Globus pallidus (tissue), 1 donor: ENCODE measurements at places on chromosomes 5 and 9.

GRCh38 chr5:175133185-175133584, 310.8 kb downstream of the DRD1 start:
- no peak for DNase-seq

GRCh38 chr5:1216918-1217295, 8.3 kb upstream of the SLC6A18 start:
- no peak for DNase-seq

DNA sequence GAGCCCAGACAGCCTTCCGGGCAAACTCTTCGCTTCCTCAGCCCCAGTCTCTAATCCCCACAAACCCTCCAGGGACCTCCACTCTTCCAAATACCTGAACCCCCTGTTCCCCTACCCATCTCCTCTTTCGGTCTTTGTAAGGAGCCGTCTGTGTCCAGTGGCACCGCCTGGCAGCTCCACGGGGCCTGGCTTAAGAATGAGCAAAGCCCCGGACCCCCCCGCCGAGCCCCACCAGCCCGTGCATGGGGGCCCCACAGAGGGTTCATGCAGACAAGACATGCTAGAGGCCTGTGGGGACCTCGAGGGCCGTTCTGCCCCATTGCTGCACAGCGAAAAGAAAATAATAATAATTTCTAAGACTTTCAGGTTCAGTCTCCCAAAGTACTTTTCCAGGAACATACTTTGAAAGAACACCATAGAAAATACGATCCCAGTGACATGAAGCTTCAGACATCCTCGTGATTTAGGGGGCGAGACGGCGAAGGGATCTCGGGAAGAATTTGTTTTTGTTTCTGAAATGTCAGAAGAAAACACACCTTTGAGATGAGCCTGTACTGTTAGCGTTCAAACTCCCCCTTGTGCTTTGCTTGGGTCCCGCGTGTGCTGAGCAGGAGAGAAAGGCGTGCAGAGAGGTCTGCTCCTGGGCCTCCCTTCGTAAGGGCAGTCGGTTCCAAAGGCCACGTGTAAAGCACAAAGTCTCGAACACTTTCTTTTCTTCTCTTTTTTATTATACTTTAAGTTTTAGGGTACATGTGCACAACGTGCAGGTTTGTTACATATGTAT, 49.2 kb downstream of the IRX2 start:
- DNase-seq, result no peak

DNA sequence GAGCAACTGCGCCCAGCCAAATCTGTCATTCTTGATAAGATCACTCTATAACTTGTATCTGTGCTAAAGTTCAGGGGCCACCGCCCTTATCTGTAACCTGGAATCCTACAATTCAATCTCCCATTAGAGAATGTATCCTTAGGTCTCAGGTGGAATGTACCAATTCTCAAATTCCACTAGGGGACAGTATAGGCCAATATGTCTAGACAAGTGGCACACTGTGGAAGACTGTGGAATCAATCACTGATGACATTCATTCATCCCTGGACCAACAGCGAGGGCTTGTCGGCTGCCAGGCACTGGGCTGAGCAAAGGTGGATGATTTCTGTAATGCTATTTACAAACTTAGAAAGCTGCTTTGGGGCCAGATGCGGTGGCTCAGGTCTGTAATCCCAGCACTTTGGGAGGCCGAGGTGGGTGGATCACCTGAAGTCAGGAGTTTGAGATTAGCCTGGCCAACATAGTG, 28.7 kb upstream of the MEGF9 start:
- DNase-seq, result no peak

GRCh38 chr5:175664723-175665122, 6.9 kb downstream of the HRH2 start:
- no peak for DNase-seq

DNA sequence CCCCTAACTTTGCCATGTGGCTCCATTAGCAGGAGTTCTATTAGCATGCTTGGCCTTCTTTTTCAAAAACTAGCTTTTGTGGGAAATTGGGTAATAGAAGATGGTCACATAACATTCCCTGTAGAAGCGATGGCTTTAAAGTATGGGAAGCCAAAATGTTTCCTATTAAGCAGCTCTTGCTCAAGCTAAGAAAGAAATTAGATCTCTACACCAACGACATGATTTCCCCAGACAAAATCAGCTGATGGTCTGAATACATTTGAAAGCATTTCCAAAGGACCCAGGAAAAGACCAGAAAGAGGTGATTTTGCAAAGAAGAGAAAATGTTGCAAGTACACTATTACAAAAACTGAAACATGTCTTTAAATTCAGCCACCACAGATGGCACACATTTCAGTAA, 4.8 kb upstream of the NFIL3 start:
- DNase-seq, result no peak

DNA sequence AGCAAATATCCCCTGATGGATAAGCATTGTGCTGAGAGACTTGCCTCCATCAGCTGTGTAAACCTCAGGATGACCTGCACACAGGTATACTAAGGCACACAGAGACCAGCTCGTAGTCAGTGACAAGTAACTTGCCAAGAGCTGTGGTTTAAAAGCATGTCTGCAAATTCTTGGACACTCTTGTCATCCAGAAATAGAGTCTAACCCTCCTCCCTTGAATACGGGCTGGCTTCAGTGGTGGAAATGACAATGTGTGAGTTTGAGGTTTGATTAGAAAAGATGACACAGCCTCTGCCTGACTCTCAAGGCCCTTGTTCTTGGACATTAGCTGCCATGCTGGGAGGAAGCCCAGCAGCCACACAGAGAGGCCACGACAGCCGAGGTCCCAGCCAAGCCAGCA, 114.4 kb downstream of the GADD45G start:
- DNase-seq, result no peak

DNA sequence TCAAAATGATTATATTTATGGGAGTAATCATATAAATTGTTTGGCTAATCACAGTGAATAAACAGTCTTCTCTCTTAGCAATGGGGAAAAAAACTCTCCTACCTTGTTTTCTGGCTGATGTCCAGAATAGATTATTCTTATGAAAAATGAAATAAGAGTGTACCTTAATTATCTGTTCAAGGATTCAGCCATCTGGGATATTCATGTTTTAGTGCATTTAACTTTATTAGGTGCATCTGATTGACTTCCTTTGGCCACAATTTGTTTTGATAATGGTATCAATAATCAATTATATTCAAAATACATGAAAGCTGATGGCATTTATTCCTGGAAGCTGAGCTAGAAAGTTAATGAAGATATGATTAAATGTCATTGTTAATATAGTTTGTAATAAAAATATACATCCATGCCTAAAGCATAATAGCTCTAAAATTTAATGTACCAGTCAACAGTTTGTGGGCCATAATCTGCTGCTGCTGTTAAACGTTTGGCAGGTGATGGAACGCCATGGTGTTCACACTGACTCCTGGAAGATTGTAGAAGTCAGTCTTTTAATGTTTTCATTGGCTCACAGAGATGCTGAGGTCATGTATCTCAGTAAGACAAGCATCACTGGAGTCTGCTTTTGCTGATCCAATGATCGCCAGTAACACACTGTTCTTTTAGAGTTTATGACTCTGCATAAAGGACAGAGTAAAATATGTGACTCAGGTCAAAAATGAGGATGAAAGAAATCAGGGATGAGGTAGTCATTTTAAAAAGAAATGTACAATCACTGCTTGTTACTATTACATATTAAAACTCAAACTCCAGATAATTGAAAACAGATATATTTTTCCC, 105.8 kb downstream of the ISL1 start:
- DNase-seq, result no peak

- no peak for DNase-seq
Observed at GRCh38 chr9:34709196-34709978, 549 bp downstream of the CCL21 start.

- no peak for DNase-seq
Observed at GRCh38 chr5:51411921-51412325, 28.7 kb downstream of the ISL1 start.

DNA sequence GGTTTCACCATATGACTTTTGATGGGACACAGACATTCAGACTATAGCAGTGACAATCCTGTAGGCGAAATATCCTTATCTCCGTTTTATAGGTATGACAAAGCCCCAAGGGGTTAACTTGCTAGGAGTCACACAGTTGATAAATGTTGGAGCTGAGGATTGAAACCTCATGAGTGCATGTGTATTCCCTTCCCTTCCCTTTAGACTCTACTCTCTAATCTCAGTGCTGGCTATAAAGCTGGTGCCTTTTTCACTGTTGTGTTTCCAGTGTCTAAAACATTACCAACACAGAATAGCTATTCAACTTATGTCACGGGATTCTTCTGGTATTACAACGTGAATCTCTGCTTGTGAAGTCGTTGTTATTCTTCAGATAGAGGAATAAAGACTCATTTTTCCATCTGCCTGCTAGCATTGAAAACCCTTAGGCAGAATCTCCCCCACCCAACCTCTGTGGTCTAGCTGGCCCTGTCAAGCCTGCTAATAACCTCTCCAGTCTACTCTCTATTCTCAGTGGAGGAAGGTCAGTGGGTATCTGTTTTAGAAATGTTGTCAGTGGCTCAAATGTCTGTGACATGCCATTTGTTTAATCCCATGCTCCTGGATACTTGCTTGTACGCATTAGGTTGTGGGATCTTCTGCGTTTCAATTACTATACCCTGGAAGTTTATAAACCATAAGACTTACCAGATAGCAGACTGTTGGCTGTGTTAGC, 121.2 kb downstream of the TLE4 start:
- DNase-seq, result no peak

DNA sequence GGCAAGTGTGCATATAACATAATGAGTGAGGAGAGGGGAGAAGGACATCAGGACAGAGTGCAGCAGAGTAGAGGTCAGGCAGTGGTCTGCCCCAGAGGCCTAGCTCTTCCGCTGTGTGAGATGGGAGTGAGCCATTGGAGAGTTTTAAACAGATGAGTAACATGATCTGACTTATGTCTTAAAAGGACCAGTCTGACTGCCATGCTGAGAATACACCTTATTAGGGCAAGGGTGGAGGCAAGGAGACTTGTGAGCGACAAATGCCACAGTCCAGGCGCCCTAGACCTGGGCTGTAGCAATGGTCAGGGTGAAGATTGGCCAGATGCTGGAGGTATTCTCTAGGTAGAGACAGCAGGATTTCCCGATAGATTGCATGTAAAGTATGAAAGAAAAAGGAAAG, 83.1 kb downstream of the WWC1 start:
- DNase-seq, result no peak

DNA sequence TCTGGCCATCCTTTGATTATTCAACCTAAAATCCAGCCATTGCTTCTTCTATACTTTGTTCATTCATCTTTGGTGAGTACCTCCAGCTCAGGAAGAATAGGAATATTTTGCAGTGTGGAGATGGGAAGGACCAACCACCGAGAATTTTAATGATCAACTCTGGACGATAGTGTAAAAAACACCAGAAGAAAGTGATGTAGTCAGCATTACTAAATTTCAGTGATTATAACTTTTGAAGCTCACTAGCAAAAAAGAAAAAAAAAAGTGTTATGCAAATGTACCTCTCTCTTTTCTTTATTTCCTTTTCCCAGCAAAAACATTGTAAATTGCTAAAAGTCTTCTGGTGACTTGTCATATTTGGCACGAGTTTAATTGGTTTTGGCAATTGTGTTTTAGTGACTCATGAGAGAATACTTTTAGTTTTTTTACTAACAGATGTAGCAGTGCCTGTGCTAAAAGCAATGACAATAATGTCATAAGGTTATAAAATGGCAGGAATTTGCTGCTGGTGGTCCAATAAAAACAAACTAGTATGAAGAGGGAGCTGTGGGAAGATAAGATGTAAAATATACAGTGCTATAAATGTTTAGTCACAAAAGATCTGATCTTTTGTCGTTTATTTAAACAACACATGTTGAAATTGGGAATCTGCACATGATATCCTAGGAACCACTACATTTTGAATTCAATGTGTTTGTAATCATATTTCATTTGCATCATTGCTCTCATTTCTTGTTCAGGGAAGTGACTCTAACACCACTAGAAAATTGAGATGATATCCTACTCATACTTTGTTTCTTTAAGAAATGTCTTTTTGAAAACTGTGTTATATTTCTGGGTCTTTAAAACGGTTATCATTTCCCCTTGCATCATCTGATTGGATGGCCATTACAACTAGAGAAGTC, 81.3 kb upstream of the ERCC6L2 start:
- DNase-seq, result no peak

GRCh38 chr5:152549709-152550108, 144.6 kb upstream of the NMUR2 start:
- no peak for DNase-seq

- no peak for DNase-seq
Observed at GRCh38 chr5:102753889-102754766, 977 bp upstream of the PAM start.

DNA sequence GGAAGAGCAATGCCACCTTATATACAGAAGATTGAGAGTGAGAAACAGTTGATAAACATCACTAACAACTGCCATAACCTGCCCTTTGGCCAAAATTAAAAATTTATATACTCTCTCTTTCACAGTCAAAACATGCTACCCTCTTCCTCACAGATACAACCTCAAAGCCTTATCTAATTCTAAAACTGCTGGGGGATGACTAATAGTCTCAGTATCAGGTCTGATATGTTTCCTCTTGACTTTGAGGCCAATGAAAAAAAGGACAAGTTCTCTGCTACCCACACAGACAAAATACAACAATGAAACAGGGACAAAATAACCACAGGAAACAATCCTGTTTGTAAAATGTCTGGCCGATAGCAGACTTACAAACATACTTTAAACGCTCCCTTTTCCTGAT, 485.6 kb upstream of the NUDT12 start:
- DNase-seq, result no peak

DNA sequence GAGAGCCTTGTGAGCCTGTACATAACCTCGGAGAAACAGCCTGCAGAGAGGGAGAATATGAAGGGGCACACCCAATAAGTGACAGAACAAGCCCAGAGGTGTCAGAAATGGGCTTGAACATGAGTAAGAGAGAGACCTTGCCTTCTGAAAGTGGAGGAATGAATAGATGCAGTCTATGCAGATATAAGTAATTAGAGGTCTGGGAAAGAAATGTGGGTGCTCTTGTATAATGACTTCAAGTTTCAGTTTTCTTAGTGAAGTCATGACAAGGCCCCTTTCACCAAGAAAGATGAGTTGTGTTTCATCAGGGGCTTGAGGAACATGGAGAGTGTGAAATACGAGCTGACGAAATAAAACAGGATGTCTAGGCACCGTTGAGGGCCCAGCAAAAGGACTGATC, 15.1 kb downstream of the GRAMD2B start:
- no peak for DNase-seq

DNA sequence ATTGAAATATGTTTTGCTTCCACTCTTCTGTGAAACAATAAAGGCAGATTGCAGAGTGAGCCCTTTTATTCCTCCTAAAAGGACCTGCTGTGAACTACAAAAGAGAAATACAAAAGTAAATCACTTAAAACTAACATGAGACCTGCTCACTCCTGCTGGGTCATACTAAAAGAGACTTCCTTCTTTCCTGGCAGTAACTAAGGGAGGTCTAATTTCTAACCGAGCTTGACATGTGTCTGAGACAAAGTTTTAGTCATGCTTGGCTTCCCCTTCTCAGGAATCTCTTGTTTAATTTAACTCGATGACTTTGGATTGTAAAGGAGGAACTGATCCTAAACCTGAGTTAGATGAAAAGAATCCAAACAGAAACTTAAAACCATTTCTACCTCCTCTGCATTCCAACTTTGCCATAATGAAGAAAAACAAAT, 86.4 kb upstream of the CDH6 start:
- no peak for DNase-seq

GRCh38 chr5:23139338-23140171, 286.4 kb upstream of the CDH12 start:
- DNase-seq, result no peak

- no peak for DNase-seq
Observed at GRCh38 chr5:963310-963672, 45.3 kb upstream of the NKD2 start.
